ENCODE measurements at places on chromosomes 5 and 9. TPM values are rescaled to one million over a fixed set of nuclear protein-coding genes. Genes with fewer than 3 reads are reported as not detected.

DNA sequence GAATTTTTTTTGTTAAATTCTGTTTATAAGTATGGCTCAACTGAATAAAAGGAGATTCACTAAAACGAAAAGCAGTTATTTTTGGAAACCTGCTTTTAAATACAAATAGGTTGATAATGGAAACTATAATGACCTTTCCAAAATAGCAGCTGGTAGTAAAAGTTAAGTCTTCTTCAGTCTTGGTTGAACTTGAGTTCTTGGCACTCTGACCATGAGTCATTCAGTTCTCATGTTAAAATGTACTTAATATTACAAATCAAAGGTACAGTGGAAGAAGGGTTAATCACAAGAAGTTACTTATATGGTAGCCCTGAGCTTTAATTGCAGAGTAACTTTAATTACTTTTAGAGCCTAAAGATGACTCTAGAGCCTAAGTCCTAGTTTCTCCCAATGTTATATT is 62.1 kb downstream of the KLF9 start:
- DNase-seq, result no peak

- no peak for DNase-seq
Measured at GRCh38 chr5:57989378-57989777, 470.5 kb downstream of the PLK2 start.

DNA sequence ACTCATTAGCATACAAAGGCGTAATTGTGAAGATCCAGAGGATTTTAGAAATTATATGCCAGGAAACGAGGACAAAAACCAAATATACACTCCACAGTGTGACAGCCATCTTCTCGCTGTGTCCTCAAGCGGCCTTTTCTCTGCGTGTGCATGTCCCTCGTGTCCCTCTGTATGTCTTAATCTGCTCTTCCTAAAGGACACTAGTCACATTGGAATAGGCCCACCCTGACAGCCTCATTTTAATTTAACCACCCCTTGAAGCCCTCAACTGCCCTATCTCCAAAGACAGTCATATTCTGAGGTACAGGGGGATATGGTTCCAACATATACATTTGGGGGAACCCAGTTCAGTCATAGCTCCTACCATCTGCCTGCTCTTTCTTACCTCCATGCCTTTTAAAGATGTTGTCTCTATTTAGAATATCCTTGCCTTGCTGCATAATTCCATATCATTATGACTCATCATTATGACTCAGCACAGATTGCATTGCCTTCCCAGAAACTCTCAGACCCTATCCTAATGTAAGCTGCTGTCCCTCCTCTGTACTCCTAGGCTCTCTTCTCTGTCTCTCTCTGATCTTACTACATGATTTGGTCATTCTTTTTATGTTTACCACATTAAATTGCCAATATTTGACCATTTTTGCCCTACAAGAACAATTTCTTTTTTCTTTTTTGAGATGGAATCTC is 210.9 kb downstream of the AOPEP start:
- DNase-seq, result peak; percentile 37

GRCh38 chr5:111488353-111488752 is 24.0 kb downstream of the STARD4 start:
- no peak for DNase-seq

- DNase-seq, result no peak
Measured at GRCh38 chr5:150648294-150649107, 8.0 kb downstream of the SYNPO start.

- DNase-seq, result no peak
Measured at GRCh38 chr9:88184976-88185375, 46.7 kb upstream of the SPATA31C2 start.

- no peak for DNase-seq
Measured at GRCh38 chr5:41191249-41191648, 22.1 kb downstream of the C6 start.

DNA sequence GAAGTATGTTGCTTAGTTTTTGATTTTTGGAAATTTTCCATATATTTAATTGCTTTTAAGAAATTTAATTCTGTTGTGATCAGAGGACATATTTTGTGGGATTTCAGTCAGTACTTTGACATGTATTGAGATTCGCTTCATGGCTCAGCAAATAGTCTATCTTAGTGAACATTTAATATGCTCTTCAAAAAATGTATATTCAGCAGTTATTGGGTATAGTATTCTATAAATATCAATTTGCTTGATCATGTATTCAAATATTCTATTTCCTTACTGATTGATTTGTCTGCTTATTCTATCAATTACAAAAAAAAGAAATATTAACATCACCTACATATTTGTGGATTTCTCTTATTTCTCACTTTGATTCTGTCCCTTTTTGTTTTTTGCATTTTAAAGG is 79.5 kb upstream of the HAND1 start:
- no peak for DNase-seq

- no peak for DNase-seq
Measured at GRCh38 chr5:10451137-10451824, 9.6 kb downstream of the ROPN1L start.

DNA sequence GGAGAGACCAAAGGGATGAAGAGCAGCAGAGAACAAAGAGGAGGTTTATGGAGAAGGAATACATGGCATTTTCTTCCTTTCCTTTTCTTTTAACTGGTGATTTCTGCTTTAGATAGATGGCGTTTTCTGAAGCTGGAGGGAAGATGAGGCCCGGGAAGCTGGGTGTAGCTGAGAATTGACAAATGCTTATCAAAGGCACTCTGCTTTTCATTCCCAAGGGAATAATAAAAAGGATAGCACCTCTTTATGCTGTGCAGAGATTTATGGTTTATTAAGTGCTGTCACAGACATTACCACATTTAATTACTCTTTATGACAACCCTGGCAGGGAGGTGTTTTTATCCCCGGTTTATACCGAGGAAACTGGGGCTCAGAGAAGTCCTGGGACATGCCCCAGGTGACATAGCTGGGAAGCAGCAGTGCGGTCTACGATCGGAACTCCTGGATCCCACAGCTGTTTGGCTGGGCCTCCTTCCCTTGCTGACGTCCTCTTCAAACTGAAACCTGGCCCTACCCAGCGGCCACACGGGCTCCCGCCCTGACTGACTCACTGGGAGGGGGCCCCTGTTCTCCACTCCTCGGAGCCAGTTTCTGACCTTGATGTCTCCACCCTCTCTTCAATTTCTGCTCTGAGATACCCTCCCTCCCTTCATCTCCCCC is 8.2 kb upstream of the EPB41L4B start:
- DNase-seq, result peak; percentile 82

- DNase-seq, result no peak
Measured at GRCh38 chr9:15927161-15927560, 374.3 kb downstream of the CCDC171 start.

GRCh38 chr5:126732716-126733115 is 44.2 kb upstream of the LMNB1 start:
- DNase-seq, result no peak

- peak; percentile 51 for DNase-seq
Measured at GRCh38 chr9:123401879-123402513, 46.0 kb downstream of the CRB2 start.

- no peak for DNase-seq
Measured at GRCh38 chr9:78746010-78746409, 449.1 kb downstream of the PSAT1 start.

GRCh38 chr5:8953911-8954438 is 591.9 kb downstream of the SEMA5A start:
- no peak for DNase-seq

DNA sequence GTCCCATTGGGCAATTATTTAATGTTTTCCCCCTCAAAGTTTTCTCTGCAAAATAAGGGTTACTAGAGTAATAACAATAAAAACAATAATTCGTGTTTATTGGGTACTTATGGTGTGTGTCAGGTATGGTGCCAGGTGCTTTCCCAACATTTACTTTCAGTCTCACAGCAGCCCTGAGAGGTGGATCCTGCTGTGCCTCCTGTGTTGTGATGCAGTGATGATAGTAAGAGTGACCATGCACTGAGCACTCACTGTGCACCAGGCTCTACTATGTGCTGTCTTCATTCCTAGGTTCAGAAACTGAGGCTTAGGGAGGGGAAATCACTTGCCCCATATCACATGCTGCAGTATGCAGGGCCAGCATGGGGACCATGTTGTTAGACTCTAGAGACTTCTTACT is 15.5 kb downstream of the OTULINL start:
- DNase-seq, result no peak

GRCh38 chr5:155260798-155261197 is 247.2 kb downstream of the KIF4B start:
- no peak for DNase-seq

DNA sequence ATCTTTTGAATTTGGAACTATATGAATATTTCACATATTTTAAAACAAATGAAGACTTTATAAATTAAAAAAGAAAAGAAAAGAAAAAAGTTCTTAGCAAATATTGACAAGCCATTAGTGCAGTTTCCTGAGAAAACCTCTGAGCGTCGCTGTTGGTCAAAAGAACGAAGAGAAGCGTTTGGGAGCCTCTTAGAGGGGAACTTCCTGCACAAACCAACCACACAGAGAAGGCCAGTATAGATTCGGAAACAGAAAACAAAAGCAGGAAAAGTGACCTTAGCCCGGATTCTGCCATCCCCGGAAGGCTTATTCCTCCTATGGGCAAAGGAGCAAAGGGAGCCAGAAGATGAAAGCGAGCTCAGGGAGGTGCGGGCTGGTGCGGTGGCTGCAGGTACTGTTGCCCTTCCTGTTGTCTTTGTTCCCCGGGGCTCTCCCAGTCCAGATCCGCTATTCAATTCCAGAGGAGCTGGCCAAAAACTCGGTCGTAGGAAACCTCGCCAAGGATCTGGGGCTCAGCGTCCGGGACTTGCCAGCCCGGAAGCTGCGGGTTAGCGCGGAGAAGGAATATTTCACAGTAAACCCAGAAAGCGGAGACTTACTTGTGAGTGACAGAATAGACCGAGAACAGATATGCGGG is at the start of gene PCDHGB2:
PCDHGB2 (plus strand) TSS at position 205 of the 637 bp plus-strand sequence; CDS start at position 347, 142 bp downstream.
- DNase-seq, result peak; percentile 20

Gene BASP1
- polyA plus RNA-seq, result 5.5 TPM

Gene GRM6
- not detected for polyA plus RNA-seq

Gene PCDHGB6
- 1.3 TPM for polyA plus RNA-seq

Gene PJA2
- polyA plus RNA-seq, result 80.5 TPM

Gene DCTN3
- 90.1 TPM for polyA plus RNA-seq

Gene PCDHGA6
- not detected for polyA plus RNA-seq

Gene SCGB3A1
- not detected for polyA plus RNA-seq

Data from small intestine (tissue), 16 donors.